ENCODE measurements at places on chromosomes 5 and 9.

GRCh38 chr5:65078331-65078730 is 309.6 kb downstream of the CWC27 start:
- no peak for DNase-seq

DNA sequence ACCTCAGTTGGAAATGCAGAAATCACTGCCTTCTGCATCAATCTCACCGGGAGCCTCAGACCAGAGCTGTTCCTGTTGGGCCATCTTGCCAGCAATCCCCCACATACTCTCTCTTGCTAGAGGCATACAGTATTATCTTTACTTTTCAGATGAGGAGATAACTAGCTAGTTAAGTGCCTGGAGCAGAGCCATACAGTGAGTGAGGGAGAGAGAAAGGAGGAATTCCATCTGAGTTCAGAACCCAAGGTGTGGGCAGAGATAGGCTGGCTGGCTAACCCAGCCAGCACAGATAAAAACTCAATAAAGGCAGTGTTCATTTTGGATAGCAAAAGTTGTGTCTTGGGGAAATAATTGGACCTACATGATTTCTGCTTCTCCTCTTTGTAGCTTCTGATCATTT is 268.0 kb upstream of the KIF2A start:
- no peak for DNase-seq

GRCh38 chr5:156405988-156406387 is 79.0 kb downstream of the SGCD start:
- DNase-seq, result no peak

DNA sequence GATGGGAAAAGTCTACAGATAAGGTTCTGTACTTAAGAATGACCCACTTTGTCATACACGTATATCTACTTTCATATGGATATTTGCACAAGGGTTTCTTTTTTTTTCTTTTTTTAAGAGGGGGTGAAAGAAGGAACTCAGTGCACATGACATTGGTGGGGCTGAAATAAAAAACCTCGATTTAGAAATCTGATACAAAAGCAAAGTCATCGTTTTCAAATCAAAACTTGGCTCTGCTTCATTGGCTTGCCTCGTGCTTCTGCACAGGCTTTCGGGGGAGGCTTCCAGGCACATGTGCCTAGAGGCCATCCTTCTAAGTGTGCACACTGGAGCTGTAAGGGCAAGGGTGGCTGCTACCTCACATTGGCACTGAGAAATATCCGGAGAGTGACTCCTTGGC is 31.1 kb downstream of the PTTG1 start:
- no peak for DNase-seq

DNA sequence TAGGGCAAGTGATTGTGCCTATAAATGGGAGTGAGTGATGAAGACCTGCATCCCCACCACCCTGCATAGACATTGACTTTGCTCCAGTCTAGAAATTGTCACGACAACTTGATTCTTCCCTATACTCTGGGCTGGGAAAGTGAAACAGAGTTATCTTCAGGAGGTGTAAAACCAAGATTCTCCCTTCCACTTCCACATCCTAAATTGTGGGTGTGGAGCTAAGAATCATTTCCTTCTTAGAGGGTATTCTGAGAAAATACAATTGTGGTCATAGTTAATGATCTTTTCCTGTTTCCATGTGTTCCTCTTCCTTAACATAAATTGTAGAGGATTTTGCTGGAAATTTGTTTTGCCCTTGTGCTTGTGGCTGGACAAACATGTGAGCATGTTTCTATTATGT is 96.8 kb upstream of the PJA2 start:
- no peak for DNase-seq

- DNase-seq, result no peak
Measured at GRCh38 chr5:26326153-26326759, 712.1 kb downstream of the CDH9 start.

- DNase-seq, result no peak
Measured at GRCh38 chr9:16458696-16459420, 411.6 kb downstream of the BNC2 start.

- DNase-seq, result no peak
Measured at GRCh38 chr9:124000161-124000783, 11.3 kb upstream of the LHX2 start.

DNA sequence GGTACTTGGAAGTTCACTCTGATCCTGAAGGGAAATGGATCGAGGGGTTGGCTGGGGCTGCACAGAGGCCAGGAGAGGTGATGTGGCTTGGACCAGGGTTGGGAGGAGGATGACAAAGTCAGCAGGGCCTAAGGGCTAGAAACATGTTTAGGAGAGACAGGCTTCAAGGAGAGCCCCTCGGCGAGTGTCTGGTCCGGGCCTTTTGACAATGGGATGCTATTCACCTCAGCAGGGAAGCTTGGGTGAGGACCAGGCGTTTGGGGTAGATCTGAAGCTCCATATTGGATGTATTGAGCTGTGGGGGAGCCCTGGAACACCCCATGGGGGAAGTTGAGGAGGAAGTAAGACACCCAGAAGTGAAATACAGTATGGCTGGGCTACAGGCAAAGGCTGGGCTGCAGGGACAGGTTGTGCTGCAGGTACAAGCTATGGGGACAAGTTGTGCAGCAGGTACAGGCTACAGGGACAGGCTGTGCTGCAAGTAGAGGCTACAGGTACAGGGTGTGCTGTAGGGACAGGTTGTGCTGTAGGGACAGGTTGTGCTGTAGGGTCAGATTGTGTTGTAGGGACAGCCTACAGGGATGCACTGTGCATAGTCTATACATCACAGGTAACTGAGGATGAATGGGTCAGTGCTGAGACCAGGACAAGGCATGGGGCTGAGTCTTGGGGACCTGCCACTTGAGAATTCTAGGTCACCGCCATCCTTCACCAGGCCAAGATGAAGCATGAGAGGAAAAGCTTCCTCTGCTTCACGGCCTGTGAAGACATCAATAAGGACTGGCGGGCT is 22.7 kb upstream of the FIBCD1 start:
- no peak for DNase-seq

DNA sequence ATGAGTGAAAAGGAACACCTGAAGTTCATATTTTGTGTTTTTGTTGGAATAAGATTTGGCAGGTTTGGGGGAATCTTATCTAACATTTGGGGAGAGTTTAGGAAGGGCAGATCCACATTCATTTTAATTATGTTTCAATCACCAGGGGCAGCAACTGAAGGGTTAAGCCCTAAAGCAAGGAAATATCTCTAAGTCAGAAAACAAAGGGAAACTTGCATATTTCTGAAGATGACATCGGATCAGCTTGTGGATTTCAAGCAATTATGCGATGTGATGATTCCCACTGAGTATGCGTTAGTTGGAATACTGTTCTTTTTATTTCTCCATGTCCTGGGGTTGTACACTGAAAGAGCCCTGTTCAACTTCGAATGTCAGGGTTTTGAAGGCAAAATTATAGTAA is 59.8 kb upstream of the NFIB start:
- no peak for DNase-seq

GRCh38 chr5:177319913-177320588 is 8.4 kb upstream of the MXD3 start:
- DNase-seq, result peak; percentile 32

DNA sequence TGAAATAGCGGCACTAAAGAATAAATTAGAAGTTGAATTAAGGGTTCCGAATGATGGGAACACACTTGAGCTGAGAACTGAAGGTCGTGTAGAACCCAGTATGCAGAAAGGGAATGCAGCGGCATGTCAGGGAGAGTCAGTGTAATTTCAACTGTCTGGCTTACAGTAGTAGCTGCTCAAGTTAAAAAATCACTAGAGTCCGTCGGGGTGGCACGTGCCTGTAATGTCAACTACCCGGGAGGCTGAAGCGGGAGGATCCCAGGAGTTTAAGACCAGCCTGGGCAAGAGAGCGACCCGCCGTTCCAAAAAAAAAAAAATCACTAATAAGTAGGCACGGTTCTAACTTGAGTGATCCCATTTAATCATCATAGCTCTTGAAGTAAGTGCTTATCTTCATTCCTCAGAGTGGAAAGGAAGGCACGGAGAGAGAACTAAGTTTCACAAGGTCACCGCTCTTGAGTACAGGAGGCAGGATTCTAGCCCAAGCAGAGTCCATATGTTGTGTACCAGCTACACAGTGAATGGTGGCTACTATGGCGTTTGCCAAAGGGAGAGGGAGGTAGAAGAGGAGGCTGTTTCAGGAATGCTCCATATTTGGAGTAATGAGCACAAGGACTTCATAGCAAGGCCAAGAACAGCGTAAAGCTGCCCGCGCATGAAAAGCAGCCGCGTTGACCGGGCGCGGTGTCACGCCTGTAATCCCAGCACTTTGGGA is 831 bp downstream of the RMRP start:
- DNase-seq, result no peak

- no peak for DNase-seq
Measured at GRCh38 chr9:125767349-125767748, 20.2 kb downstream of the PBX3 start.

- DNase-seq, result no peak
Measured at GRCh38 chr5:65952259-65952658, 25.9 kb downstream of the ERBIN start.

DNA sequence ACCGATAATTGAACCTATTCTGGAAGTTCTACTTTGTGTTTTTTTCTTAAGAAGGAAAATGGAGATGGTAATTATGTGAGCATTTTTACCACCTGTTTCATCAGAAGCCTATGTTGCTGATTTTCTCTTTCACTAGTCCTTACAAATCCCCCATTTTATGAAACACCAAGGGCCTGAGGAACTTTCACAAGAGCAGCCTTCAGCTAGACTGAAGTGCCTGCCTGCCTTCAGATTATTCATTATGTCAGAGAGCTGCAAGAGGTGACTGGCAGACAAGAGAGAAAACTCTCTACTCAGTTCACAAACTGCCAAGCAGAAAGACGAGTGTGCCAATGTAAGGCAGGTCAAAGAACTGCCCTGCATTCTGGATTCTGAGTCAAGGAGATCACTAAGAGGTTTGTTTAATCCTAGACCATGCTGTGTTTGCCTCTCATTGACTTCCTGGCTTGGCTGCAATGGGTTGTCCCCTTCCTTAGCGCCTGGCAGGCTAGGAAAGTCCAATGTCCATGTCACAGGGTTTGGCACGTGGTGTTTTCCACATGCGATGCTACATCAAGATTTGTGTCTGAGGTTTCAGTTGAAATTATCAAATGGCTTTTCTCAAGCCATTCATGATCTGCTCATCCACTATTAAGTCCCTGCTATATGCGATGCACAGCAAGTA is 143.3 kb downstream of the CDC42SE2 start:
- DNase-seq, result no peak

- DNase-seq, result no peak
Measured at GRCh38 chr5:151800532-151800931, 28.8 kb downstream of the G3BP1 start.

GRCh38 chr9:68869022-68869421 is 144.9 kb downstream of the PRKACG start:
- no peak for DNase-seq

DNA sequence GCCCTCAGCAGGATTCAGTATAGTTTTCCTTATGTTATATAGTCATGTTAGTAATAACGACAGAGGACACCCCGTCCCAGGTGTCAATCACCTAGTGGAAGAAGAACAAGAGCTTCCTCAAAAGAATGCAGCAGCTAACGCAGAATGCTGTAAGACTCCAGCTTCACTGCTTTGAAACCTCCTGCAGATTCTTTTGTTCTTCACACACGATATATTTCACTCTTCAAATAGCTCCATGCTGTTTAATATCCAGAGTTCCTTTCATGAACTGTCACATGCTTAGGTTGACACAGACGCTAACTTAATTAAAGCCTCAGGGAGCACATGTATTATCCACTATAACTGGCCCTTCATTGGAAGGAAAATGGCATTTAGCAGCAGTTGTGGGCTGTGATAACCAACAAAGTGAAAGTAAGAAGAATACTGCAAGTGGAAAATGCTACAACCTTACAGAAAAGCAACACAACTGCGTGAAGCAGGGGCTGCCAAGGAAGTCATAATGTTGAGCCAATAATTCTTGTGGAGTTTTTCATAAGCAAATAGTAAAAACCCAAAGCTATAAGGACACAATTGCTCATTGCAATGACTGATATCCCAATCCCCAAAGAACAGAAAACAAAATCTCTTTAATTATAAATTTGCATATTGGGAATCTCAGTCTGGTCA is 387.5 kb downstream of the PLK2 start:
- no peak for DNase-seq

DNA sequence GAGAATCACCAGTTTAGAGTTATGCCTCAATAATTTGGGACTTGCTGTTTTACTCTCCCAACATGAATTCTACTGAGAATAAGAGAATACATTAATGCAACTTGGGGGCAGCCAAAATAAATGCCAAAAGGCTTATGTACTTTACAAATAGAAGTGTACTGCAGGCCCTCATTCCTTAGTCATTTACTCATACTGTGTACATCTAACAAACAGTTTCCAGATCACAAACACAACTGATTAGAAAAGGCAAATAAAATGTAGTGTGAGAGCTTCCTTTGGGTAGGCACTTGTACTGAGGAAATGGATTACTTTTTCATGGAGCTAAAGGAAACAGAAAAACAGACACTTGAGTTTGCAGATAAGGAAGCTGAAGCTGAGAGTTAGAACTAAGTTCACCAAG is 12.6 kb downstream of the ANKDD1B start:
- DNase-seq, result no peak

GRCh38 chr5:9268226-9268625 is 277.6 kb downstream of the SEMA5A start:
- no peak for DNase-seq

GRCh38 chr5:68385936-68386335 is 170.4 kb downstream of the PIK3R1 start:
- DNase-seq, result no peak
